ENCODE measurements at places on chromosomes 4 and X.

GRCh38 chr4:119623025-119623424, 5.6 kb downstream of the PDE5A start:
- no peak for DNase-seq

DNA sequence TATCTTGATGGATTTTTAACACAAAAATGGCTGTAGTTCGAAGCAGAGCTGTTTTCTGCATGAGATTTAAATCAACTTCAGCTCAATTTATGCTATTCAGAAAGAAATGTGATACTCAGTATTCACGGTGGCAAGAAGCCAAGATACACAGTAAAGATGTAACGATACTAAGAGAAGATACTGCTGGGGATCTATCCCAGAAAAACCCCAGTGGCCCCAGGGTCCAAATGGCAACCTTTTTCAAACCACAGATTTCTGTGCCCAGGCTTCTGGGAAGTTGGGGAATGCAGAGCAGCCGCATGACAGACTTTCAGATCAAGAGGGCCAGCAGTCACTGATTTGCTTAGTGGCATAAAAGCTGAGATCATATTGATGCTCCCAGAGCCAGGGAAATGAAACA, 353.9 kb downstream of the AFF2 start:
- no peak for DNase-seq

GRCh38 chrX:40148385-40149285, 50.9 kb upstream of the BCOR start:
- no peak for DNase-seq

DNA sequence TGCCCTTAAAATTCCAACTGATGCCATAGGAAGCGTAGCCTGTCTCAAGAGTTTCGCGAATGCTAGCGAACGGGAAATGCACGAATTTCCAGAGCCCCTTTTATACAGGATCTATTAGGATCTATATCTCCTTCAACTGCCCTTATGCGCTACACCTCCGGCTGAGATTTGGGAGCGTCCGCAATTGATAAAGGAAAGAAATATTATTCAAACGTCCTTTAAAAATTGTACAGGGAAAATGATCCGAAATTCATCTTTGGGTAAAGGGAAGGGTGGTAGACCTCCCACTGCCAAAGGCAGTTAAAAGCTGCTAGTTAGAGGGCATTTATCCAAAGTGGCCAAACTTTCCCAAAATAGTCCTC, 609 bp downstream of the NR3C2 start:
- DNase-seq, result no peak

GRCh38 chr4:3066836-3067400, 7.4 kb downstream of the HTT-AS start:
- no peak for DNase-seq

DNA sequence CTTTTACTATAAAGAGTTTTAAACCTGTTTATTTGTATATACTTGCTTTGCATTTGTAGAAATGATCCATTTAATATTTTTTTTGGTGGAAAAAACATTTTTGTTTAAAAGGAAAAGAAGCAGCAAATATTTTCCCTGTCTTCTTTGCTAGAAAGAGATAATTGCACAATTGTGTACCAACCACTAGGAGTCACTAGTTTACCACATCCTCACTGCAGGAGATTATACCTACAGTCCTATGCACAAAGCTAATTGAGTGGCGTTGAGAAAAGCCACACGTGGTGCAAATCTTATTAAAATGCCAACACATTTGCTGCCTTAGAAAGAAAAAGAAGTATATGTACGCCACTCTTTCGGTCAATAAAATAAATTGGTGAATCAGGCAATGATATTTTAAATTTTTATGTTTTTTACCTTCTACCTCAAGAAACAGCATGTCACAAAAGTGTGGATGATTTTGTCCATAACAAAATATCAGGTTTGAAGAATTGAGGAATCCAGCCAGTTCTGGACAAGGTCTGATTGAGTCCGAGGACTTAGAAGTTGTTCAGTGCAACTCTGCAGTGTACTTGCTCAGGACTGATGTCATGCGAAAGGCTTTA, 102.9 kb downstream of the GRXCR1 start:
- no peak for DNase-seq

GRCh38 chr4:1593881-1594345, 90.2 kb downstream of the FAM53A start:
- no peak for DNase-seq

GRCh38 chr4:148345509-148345908, 96.7 kb downstream of the NR3C2 start:
- DNase-seq, result no peak

GRCh38 chr4:24226023-24226422, 336.2 kb upstream of the PPARGC1A start:
- DNase-seq, result no peak

DNA sequence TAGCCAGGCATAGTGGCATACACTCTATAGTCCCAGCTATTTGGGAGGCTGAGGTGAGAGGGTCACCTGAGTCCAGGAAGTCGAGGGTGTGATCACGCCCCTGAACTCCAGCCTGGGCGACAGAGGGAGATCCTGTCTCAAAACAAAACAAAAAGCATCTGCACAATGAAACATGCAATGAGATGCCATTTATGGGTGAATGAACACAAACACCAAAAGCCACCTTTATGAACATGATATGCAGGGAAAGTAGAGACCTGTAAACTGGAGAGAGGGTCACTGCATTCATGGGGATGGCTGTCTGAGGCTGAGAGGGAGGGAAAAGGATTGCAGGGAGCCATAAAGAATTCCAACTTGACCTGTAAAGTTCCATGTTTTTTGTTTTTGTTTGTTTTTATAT, 70.7 kb downstream of the EVC start:
- no peak for DNase-seq

GRCh38 chr4:8539661-8540060, 40.5 kb upstream of the GPR78 start:
- DNase-seq, result no peak

GRCh38 chr4:11954093-11954492, 525.4 kb upstream of the HS3ST1 start:
- no peak for DNase-seq

Data from activated naive CD4-positive, alpha-beta T cell treated with anti-CD3 and anti-CD28 coated beads, Interleukin-2, amount 50 U/mL, for 16 hours (primary cell).